ENCODE measurements at places on chromosomes 1 and 21.

DNA sequence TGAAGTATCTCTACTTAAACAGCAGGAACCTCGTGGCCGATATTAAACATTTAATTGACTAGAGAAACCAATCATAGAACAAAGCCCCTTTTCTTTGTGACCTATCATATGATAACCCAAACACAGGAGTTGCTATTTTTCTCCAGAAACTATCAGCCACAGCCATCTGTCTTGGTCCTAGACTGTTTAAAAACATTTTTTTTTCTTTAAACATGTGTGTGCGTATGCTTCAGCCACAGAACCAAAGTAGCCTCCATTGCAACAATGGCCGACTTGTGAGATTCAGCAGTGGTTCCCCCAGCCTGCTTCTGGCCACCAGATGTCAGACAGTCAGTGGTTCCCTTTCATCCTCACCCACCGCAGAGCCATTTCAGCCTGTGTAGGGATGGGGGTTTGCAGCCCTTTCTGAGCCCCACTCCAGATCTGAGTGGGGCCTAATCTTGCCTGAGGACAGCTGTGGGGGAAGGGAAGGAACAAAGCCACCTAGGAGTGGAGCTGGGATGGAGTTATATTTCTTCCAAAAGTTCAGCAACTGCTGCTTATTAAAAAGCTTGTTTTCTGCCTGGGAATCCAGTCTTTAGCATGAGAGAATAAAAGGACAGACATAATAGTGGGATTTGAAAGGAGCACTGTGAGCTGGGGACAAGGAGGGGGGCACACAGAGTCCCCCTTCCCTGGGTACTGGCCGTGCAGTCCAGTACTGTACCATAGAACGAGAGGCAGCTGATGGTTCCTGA, 11.7 kb upstream of the IGSF3 start:
- DNase-seq = no peak

- DNase-seq = no peak
These were observed 121.3 kb downstream of the TNNI3K start for GRCh38 chr1:74356493-74356892.

GRCh38 chr1:227951624-227952373, 4.1 kb upstream of the WNT9A start:
- no peak for DNase-seq

- no peak for DNase-seq
These were observed 48.6 kb downstream of the NOS1AP start for GRCh38 chr1:162118063-162118462.

DNA sequence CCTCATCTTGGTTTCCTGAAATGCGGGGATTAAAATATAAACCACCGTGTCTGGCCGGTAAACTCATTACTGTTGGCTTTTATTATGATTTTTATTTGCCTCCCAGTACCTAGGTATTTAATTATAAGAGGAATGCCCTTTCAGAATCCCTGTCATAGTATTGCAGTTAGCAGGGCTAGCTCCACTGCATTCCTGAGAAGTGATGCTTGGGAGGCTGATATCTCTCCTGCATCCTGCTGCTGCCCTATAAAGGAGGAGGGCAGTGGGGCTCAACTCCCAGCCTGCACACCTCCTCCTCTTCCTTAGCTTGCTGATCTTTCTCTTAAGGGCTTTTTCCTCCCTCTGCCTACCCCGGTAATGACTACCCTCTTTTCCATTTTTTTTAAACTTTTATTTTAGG, 19.9 kb upstream of the DISC1 start:
- DNase-seq = no peak

- no peak for DNase-seq
These were observed 24.3 kb downstream of the MRPL37 start for GRCh38 chr1:54224233-54224632.

DNA sequence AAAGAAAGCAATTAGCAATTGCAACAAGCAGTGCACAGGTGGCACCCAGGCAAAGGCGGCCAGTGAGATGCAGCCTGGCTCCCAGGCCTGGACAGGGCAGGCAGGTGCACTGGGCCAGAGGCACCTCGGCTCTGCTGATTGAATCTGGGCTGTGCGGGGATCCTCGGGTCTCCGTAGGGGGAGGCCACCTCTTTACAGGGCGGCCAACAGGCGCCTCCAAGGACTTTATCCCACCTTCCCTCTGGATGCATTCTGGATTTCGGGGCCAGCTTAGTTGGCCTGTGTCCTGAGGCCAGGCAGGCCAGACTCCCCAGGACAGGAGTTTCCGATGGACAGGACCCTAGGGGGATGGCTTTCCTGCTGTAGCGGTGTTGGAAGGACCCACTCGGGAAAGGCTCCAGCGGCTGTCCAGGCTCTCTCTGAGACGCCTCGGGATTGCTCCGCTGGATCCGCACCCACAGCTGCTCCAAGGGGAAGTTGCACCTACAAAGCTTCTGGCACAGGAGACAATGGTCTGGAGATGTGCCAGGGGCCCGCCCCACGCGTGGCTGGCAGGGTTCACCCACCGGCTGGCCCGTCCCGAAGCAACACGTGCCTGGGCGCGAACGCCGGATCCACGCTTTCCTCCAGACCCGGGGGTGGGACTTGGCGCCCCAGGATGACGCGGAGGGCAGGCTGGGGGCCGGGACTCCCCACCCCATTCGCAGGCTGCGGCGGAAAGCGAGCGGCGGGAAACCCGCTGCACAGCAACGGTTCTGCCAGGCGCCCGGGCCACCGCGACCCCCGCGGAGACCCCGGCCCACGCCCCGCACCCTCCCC, 810 bp downstream of the SLC19A1 start:
- DNase-seq = peak; percentile 75

DNA sequence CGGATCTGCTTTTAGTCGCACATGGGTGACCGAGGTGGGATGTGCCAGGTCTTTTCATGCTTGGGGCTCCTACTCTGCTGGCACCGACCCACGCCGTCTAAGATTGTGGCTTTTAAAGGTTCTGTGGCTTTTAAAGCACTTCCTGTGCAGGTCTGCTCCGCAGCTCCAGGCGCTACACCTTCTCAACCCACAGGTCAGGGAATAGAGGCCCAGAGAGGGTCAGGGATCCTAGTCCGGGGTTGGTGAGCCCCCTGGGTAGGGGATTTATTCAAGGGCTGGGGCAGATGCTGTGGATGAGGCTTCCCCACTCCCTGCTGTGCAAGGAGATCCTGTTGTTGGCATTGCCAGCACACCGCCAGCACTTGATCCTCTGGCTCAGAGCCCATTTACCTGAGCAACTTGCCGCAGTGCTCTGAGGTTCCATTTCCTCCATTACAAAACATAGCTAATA, 212.8 kb upstream of the RAB4A start:
- peak; percentile 29 for DNase-seq

GRCh38 chr1:88407248-88407647, 276.8 kb upstream of the PKN2 start:
- DNase-seq = no peak

DNA sequence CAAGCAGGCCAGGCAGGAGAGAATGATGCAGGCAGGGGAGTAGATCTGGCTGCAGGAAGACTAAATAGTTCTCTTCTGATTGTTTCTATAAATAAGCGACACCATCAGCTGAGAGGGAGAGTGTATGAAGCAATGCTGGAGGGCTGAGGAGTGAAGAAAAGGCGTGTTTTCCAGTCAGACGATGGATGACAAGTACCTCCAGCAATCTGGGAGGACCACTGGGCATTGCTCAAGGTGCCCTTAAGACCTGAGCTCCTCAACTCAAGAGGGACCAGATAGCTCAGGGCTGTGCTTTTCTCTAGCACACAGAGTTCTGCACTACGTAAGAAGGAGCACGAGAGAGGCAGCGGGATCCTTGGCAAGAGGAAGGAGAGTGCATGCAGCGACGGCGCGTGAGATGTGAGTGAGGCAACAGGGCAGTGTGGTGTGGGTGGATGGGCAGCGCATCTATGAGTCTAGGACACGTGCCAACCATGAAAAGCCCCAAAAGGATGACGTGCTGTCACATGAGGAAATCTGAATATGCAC, 36.0 kb downstream of the PABPC4 start:
- DNase-seq = no peak

DNA sequence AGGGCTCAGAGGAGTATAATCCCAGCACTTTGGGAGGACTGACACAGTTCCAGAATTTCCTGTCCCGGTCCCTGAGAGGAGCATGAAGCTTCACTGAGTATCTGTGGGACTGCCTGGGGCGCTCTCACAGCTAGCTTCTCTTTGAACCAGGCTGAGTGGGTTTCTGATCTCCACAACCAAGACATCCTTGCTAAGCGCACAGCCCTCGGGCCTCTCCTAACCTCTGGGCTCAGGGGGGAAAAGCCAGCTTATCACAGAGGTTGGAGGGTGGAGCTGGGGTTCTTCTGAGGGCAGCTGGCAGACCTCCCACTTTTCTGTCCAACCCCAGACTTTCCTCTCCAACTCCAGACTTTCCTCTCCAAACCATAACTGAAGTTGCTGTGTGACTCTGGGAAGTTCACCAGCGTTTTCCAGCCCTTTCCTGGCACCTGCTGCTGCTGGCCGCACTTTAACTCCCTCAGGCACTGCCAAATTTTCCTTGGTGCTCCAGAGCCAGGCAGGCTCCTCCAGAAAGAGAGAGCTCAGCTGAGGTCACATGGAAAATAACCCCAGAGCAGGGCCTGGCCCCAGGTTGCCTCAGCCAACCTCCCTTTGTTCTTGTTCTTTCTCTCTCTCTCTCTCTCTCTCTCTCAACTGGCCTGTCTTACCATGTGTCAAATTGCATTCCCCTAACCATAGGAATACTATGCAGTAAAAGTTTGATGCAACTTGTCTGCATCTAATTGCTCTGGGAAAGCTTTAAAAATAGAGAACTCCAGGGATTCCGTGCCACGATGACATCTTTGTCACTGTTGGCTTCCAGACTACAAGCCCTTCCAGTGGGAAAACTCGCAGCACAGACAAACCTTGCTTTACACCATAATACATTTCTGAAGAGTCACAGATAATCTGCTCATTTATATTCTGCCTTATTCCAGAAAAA, 49.5 kb downstream of the OLFML2B start:
- DNase-seq = no peak

GRCh38 chr1:228668553-228669241, 66.6 kb upstream of the RHOU start:
- DNase-seq = no peak

GRCh38 chr21:46112725-46113215, 14.9 kb downstream of the COL6A2 start:
- no peak for DNase-seq

DNA sequence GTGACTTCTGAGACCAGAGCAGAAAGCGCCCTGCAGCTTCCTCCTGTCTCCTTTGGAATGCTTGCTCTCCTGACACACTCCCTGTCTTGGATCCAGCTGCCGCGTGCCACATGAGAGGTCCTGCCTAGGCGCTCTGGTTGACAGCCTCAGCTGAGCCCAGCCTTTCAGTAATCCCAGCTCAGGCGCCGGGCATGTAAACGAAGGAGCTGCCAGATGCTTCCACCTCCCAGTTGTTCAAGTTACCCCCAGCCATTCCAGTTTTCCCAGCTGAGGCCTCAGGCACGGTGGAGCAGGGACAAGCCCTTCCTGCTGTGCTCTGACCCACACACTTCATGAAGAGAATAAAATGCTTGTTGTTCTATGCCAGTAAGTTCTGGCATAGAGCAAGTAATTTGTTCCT, 14.3 kb upstream of the CD34 start:
- no peak for DNase-seq

- DNase-seq = no peak
These were observed 9.5 kb upstream of the KCNA2 start for GRCh38 chr1:110615548-110616130.

- no peak for DNase-seq
These were observed at the start of gene TSPEAR for GRCh38 chr21:44711327-44712202. Gene TSPEAR (minus strand): TSS chr21:44711572. CDS start chr21:44711514, 58 bp downstream.

GRCh38 chr1:15740924-15741850, 1.1 kb upstream of the TMEM82 start:
- DNase-seq = peak; percentile 57

DNA sequence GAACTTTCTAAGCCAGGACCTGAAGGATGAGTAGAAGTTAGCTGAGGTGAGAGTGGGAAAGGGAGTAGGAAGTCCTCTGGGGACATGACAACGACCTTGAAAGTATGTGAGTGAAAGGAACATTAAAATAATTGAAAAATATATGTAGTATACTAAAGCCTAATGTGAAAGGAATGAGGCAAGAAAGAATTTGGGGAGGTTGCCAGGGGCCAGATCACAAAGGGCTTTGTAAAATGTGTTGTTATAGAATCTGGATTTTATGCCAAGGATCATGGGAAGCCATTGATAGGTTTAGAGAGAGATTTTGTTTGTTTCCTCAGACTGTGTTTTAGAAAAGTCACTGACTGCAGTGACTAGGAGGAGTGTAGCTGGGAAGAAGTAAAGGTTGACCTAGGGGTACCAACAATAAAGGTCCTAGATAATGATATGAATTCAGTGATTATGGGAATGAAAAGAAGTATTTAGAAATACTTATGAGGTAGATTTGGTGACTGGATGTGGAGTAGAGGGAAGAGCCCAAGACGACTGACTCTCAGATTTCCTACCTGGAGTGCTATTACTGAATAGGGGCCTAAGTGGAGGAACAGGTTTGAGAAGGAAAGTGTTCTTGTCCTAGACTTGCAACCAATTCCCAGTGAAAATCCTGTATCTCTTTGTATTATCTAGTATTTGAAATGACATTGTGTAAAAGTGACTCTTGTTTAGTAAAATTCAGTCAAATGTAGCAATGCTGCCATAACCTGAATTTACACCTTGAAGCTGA, 179.8 kb downstream of the PHTF1 start:
- no peak for DNase-seq

GRCh38 chr1:119573886-119574285, 66.9 kb downstream of the HSD3B1 start:
- no peak for DNase-seq

GRCh38 chr21:28771790-28772501, 220.7 kb downstream of the LTN1 start:
- DNase-seq = no peak

- no peak for DNase-seq
These were observed 18.1 kb upstream of the MYSM1 start for GRCh38 chr1:58717979-58718378.

DNA sequence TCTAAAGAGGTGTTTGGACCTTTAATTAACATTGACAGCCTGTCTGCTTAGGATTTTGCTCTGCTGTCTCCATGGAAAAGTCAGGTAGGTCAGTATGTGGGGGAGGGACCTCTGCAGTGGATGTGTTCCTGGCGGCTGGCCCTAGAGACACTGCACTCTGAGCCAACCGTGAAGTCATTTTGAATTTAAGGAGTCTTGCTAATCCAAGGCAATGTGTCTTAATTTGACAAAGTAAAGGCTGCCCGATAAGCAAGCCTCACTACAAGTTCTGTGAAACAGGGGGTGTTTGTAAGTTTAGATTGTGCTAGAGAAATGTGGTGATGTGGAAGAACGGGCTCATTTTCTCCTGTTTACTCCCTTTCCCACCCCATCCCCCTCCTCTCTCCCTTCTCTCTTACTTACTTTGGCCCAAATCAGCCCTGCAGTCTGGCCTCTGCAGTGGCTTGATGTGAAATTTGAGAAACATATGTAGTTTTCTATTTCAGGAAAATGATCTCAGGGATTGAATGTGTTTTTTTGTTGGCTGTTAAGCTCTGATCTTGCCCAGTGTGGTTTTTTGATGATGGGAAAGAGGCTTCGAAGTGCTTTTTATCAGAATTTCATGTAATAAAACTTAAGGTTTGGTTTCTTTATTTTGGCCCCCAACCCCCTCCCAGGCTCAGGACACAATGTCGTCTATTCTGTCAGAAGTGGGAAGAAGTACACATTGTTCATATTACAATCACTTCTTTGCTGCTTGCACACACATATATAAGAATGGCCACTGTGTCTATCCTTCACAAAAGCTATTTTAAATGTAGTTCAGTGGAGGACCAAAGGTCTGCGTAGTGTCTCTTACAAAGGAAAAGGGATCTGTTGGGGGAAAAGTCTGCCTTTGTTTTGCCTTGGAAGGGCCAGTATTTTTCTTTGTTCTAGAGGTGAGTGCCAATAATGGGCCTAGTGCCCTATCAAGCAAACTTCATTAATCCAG, 96.6 kb downstream of the FGGY start:
- DNase-seq = no peak

Data from activated CD4-positive, alpha-beta T cell treated with anti-CD3 and anti-CD28 coated beads for 4 hours (primary cell).